ENCODE measurements at places on chromosomes 12 and 14.

DNA sequence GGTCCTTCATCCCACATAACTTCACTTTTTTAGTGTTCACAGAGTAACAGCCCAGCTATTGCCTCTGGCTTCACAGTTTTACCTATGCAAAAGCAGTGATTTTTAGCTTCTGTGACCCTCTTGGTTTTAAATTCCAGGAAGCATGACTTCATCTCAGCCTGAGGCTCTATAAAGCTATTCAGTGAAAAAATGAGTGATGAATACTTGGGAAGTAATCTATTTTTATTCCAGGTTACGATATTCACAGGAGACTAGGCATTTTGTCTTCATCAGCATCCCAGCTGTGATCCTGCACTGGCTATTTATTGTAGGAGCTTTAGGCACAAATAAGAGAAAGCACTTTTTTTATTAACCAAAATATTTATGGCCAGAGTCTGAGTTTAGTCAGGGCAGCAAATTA is 164.8 kb downstream of the SNAPC1 start:
- no peak for DNase-seq

DNA sequence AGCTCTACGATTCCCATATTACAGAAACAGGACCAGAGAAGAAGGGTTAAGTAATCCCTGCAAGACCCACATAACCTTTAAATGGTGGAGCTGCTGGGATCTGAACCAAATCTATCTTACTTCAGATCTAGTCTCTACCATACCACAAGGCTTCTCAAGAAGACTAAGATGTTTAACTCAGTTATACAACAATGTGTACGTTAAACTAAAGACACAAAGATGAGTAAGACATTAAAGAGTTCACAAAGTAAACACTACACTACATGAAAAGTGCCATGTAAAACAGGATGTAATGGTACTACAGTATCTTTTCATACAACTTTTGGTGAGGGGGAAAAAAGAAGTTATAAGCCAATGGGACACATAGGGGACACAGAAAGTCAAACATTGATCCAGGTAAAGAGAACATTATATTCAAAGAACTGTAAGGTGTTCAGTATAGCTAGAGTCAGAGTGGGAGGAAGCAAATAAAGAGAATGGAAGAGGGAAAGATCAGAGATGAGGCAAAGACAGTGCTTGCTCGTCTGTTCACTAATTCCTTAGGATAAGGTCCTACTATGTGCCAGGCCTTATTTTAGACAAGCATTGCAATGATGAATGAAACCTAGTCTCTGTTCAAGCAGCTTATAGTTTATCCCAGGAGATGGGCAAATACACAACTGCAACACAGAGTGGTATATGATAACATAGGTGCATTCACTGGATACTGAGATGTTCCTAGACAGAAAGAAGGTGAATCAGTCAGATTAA is 7.7 kb downstream of the TMED10 start:
- no peak for DNase-seq

- DNase-seq: no peak
Measured at GRCh38 chr12:118055144-118055557, 5.8 kb downstream of the WSB2 start.

- DNase-seq: no peak
Measured at GRCh38 chr12:96155181-96155580, 39.0 kb upstream of the ELK3 start.

DNA sequence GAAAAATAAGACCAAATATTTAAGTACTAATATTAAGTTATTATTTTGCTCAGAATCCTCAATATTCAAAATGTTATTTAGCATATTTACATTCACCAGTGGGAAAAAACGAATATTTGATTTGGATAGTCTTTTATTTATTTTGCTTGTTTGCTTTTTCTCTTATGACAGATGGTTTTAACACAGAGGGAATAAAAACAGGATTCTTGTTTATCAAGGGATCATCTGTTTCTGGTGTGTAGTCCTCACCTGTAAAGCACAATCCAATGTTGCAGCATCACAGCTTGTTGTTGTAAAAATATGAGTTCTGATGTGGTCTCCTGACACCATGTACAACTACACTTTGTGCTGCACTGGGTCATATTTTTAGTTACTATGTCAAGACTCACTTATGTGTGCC is 103.9 kb downstream of the AVPR1A start:
- DNase-seq: no peak

- no peak for DNase-seq
Measured at GRCh38 chr12:91769736-91770135, 375.9 kb downstream of the BTG1 start.

DNA sequence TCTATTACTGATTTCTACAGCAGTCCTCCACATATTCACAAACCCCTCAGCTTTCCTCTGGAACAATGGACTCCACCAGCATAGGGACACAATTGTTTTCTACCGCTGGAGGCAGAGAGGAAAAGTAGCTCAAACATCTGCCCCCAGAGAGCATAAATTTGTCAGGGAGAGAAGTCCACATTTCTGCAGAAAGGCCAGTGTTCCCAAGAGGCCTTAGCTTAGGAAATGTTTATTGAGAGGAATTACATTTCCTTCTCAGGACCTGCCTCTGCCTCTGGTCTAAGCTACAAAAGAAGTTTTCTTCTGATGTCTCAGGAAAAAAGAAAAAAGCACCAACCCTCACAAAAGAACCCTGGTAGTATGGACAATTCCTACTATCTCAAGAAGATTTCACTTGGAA is 217.8 kb upstream of the BMP4 start:
- DNase-seq: no peak

GRCh38 chr14:74501691-74502090 is 8.1 kb downstream of the ISCA2 start:
- no peak for DNase-seq

GRCh38 chr14:96757456-96757855 is 39.7 kb upstream of the VRK1 start:
- DNase-seq: no peak
